Left renal pelvis (tissue), 4 donors: ENCODE measurements at places on chromosomes 7 and 10. TPM values are rescaled to one million over a fixed set of nuclear protein-coding genes. Genes with fewer than 3 reads are reported as not detected.

DNA sequence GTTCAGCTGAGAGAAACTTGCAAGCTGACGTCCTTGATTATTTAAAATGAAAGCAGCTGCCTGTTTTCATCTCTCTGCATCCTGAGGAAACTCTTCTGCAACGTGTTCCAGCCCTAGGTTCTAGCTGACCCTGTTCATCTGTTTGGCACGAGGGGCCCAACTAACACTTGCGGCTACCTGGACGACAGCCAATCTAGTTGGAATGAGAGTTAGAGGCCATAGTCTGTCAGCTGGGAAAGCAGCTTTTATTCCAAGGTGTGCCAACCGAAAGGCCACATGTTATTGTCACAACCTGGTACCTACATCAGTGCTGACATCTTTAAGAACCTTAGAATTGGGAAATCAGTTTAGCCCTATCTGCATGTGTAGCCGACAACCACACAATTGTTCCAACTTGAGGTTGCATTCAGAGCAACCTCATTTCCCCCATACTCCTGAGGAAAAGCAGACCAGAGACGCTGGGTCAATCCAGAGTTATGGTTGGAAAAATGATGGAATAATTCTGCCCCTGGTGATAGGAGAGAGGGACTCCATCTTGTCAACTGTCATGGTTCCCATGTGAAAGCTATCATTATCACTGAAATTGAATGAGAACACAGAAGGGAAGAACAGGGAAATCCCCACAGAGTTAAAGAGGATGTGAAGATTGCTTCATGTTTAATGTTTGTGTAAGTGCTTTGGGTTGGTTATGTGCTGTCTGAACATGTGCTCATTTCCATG, 121.6 kb downstream of the EGFR start:
- DNase-seq, result no peak

- no peak for DNase-seq
Observed at GRCh38 chr10:24551161-24551560, 172.5 kb downstream of the ARHGAP21 start.

DNA sequence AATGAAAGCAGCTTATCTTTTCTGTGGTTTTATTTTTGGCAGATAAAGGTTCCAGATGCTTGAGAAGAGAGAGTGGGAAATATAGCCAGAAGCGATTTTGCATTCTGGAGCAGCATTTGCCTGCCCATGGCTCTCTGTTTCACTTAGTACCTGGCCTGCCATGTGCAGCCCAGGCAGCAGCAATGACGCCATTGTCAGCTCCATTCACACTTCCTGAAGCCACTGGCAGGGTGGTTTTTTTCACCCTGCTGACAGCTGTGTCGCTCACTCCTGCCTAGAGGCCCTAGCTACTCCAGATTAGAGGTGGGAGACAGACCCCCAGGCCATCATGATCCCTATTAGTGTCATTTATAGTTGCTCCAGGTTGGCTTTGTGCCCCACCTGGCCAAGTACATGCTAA, 30.1 kb upstream of the NEUROD6 start:
- no peak for DNase-seq

DNA sequence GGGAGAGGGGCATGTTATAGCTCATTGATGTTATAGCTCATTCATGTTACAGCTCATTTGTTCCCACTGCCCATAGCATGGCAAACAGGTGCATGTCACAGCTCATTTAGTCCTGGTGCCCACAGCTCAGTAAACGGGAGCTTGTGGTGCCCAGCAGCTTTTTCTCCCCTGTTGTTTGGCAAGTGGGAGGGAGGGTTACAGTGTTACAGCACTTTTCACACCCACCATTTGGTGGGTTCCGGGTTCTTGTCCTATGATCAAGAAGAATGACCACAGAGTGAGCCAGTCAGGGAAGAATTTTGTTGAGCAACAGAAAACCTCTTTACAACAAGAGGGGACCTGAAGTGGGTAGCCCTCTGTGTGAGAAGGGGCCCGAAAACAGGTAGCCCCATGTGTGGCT, 162.8 kb upstream of the CSTF2T start:
- peak; percentile 7 for DNase-seq

- no peak for DNase-seq
Observed at GRCh38 chr10:132677473-132678227, 108.3 kb downstream of the NKX6-2 start.

DNA sequence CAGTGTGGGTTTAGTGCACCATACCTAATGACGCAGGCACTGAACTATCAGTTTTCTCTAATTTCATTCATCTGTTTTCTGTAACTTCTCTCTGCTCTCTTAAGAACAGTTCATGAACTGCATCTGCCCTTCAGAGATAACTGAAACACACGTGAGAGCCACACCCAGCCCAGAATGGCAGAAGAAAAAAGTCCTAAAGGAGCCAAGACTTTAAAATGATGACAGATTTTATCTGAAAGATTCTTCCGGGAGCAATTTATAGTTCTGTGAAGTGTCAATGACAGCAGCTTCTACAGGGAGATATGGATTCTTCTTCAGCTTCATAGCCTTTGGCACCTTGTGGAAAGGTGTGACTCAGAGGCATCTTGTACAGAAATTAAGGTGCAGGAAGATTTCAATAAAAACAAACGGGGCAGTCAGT, 211.5 kb upstream of the SLC26A5 start:
- no peak for DNase-seq

- DNase-seq, result no peak
Observed at GRCh38 chr10:98255146-98255877, 12.7 kb downstream of the LOXL4 start.

DNA sequence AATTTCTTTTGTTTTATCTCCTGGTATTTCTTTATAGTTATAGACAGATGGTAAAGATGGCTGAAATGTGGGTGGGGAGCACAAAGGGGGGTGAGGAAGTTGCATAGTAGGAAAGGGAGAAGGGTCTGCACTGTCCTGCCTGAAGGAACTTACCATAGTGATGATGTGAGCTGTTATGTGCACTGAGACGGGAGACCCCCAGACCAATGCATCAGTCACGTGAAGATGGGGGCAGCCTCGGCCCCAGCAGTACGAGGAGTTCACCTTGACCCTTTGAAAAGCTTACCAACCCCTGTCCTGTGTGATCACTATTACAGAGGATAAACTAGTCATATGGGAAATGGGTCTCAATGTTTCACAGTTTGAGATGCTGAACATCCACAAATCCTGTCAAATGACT, 316.3 kb downstream of the TNS3 start:
- no peak for DNase-seq

SLC26A5 gene
- polyA plus RNA-seq, result 0.19 TPM

DNA sequence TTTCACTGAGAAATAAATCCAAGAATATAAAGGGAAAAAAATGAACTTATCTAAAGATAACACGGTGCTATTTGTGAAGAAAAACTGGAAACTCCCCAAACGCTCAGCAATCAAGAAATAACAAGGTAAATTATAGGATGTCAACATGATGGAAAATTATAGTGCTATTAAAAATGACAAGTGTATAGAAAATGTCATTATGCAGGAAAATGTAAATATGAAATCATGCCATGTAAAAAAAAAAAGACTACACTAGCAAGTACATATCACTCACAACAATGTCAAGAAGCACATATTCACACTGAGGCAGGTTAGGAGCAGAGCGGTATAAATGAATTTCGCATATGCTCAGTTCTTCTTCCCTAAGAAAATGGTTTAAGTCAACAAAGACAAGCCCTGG, 27.7 kb downstream of the KLRG2 start:
- no peak for DNase-seq

ZWINT gene
- 58.5 TPM for polyA plus RNA-seq

GRCh38 chr10:72782649-72783330, 90.8 kb downstream of the MCU start:
- no peak for DNase-seq

ZPBP gene
- 0.60 TPM for polyA plus RNA-seq

DNA sequence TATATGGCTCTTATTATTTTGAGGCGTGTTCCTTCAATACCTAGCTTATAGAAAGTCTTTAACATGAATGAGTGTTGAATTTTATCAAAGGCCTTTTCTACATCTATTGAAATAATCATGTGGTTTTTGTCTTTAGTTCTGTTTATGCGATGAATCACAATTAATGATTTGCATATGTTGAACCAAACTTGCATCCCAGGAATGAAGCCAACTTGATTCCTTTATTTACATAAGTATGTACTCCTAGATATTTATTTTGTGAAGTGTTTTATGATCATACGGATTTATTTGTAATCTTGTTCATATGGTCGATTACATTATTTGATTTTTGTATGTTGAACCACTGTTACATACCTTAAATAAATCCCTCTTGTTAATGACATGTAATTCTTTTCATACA, 244.3 kb upstream of the KCND2 start:
- DNase-seq, result no peak

DNA sequence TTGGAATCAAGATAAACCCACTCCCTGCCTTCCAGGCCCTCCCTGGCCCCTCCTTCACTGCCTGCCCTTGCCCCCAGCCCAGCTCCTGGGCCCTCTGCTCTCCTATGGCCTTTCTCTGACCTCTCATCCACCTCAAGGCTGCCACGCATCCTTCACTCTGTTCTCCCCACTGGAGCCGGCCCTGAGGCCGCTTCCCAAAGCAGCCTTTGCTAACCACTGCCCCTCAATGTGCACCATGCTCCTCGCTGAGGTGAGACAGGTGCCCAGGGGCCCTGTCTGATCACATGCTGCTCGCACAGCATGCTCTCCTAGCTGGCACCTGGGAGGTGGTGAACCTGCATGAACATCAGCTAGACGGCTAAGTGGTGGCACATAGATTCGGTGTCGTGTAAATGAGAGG, 138.5 kb upstream of the RET start:
- no peak for DNase-seq

DNA sequence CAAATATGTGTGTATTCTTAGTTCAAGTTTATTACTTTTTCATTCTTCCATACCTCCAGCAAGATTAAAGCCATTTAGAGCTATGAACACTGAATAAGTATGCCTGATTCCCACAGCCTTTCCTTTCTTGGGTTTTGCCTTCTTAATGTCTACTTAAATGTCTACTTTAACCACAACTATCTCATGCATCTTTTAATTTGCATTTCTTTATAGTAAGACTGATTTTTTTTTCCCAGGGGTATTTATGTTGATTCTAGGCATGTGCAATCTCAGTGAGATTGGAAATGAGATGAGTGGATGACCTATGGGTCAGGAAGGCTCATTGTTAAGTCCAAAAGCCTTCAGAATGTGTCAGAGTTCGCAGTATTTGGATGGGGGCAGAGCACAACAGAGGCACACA, 3.6 kb downstream of the PCBD1 start:
- DNase-seq, result no peak

TWIST1 gene
- polyA plus RNA-seq, result 72.0 TPM

TMEM243 gene
- polyA plus RNA-seq, result 31.5 TPM
